ENCODE measurements at places on chromosomes 1 and 21.

DNA sequence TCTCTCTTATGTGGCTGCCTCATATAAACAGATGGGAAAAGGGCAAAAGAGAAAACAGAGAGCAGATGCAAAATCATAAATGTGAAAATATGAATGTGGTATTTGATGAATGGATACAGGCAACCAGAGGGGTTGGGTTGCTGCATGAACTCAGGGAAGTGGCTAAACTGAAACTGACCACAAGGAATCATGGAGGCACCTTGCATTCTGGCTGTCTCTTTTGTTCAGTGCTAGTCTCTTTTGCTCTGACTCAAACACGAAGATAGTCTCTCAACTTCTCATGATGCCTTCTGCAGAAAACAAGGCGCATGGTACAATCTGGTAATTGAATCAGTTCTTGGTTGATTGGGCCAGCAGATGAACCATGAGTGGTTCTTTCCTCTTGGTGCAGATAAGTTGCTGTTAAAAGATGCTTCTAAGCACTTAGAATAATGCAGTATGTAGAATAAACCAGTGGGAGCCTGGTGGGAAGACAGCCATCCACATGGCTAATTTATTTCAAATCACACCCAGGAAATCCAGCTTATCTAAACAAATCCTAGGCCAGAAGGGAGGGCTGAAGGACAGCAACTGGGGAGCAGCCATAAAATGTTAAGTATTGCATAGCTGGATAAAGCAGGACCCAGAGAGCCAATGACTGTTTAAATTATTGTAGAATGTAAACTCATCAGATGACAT lies 64.2 kb downstream of the HLX start:
- DNase-seq, result no peak

- DNase-seq, result no peak
These were observed 26.7 kb downstream of the NDC1 start for GRCh38 chr1:53811414-53811851.

GRCh38 chr1:174988539-174988938 lies 11.2 kb upstream of the CACYBP start:
- no peak for DNase-seq

GRCh38 chr1:176517484-176517883 lies 54.5 kb downstream of the PAPPA2 start:
- no peak for DNase-seq

DNA sequence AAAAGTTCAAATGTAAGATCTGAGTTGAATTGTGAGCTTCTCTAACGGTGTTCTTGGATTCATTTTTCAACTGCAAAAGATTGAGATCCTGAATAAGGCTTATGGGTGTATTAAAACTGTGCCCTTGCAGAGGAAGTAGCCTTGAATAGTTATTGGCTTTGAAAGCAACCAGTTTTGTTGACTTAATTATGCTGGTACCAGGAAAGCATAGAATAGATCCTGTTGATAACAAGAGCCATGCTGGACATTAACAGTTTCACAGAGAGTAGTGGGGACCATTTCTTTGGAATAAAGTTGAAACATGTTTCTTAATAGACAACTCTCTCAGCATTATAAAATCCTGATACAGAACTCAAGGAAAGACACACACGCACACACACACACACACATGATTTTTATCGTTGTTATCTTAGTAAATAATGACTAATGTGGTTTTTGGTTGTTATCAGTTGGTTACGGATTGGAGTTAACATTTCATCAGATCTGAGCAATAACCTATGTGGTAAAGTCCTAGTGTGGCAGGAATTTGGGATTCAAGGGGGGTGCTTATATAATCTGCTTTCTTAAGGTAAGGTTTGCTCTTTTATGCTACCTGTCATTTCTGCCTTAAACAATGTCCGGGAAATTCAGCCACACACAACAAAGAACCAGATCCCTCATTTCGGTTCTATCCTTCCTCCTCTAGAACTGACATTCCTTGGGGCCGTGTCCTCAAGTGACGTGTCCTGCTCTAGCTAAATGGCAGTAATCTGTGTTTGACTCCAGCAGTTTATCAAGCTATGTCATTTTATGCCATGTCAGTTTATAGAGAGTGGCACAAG lies 330.9 kb downstream of the CHRM3 start:
- DNase-seq, result no peak

GRCh38 chr1:187924252-187924651 lies 1095.5 kb downstream of the PLA2G4A start:
- no peak for DNase-seq

DNA sequence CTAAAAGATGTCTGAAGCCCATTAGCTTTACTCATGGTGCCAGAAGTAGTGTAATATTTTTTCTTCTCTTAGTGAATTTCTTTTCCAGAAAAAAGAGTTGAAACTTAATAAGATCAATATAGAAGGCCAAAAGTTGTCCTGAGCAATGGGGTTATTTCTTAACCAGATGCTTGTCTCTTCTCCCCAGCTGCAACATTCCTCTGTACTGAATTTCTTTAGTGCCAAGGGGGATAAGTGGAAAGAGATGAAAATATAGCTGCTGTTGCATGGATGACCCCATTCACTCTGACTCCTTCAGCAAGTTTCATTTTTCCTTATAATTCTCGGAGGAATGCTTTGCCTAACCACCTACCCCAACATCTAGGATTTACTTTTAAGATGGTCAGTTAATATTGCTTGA lies 675.0 kb downstream of the USP25 start:
- DNase-seq, result no peak

DNA sequence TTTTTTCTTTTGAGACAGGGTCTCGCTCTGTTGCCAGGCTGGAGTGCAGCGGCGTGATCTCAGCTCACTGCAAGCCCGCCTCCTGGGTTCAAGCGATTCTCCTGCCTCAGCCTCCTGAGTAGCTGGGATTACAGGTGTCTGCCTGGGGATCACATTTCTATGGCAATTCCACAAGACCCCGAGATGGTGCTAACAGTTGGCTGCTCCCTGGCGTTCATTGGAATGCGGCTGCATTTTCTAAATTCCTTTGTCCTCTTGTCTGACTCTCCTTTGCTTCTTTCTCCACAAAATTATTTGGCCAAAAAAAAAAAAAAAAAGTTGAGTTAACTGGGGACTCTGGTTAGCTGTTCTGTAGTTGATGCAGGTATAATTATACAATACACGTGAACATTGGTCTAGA lies 176.4 kb downstream of the ETS2 start:
- DNase-seq, result no peak

DNA sequence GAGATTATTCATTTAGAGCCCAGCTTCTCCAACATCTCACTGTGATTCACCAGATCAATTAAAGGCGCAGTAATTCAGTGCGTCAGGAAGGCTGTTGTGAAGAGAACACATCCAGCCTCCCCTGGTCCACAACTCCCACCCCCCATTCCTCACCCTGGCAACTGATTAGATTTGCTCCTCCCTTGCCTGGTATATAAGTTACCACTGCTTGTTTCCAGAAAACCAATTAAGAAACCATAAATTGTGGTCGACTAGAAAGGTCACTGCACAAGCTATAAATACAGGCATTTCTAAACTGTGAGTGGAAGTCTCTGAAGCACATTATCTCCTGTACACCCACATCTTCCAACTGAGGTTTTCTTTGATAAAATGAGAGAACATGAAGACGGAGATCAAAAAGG lies 41.9 kb downstream of the FAM163A start:
- DNase-seq, result no peak

- no peak for DNase-seq
These were observed 17.7 kb upstream of the FRRS1 start for GRCh38 chr1:99784143-99784542.

GRCh38 chr21:26433386-26433785 lies 139.7 kb downstream of the CYYR1 start:
- no peak for DNase-seq

DNA sequence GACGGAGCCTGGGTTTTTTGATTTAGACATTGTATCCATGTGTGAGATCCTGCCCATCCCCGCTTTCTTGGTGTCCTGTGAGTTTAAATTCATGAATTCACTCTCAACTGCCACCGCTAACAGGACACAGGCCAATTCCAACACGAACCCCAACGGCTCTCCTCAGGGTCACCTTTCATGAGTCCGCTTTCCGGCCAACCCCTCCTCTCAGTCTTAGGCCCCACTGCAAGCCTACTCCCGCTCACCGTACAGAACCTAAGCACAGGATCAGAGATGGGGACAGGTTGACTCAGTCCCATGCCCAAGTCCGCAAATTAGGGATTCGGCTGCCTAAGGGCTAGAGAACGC lies 238 bp upstream of the SCP2 start:
- DNase-seq, result no peak

DNA sequence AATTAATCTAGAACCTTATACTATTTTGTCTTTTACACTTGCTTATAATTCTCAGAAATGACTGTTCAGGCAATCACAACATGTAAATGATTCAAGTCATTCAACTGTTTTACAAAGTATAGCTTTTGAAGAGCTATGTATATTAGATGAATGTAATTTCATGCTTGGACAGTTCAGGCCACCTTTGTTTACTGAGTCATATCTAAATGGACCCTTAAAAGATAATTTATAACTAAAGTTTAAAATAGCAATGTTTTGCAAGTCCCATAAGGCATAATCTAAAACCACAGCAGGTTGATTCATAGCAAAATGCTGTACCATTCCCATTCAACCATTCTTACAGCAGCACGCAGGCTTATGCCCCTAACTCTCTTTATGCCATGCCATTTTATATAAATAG lies 64.8 kb downstream of the PIK3R3 start:
- no peak for DNase-seq

GRCh38 chr1:29364101-29364678 lies 127.9 kb downstream of the PTPRU start:
- no peak for DNase-seq
